Liver (tissue), 10 donors: ENCODE measurements at places on chromosomes 6 and 20. TPM values are rescaled to one million over a fixed set of nuclear protein-coding genes. Genes with fewer than 3 reads are reported as not detected.
A peak's percentile ranks its signal among the peaks of the same experiment; 100 is the strongest.

GRCh38 chr20:37917461-37917860, 14.5 kb downstream of the VSTM2L start:
- DNase-seq = no peak

- no peak for DNase-seq
Measured at GRCh38 chr6:21729431-21729830, 135.9 kb downstream of the SOX4 start.

DNA sequence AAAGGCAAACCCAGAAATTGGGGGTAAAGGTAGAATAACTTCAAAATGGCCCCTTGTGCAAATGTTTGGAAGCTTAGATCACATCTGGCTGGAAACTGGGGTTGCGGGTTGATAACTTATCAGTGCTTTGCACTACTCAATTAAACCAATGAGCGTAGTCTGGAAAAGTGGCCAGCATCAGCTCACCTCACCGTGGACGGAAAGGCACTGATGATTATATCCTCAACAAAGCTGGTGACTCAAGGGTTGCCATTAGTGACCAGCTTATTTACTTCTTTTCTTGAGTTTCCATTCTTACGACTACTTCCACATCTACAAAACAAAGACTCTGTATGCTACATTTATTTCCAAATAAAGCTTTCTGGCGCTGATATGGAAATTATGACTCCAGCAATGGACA, 198.5 kb upstream of the HEY2 start:
- DNase-seq = no peak

- no peak for DNase-seq
Measured at GRCh38 chr6:46973029-46973428, 51.3 kb upstream of the ADGRF5 start.

DNA sequence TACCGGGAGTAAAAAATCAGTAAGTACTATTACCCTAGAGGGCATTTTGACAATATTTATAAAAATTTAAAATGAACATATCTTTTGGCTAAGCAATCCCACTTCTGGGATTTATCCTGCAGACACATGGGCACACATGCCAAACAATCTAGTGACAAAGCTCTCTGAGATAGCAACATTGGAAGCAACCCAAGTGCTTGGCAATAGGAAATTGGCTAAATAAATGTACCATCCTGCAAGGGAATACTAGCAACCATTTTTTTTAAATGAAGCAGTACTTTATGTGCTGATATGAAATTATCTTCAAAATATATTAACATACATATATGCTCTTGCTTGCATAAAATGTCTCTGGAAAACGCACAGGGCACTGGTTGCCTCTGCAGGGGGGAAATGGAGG, 133.8 kb downstream of the SNX5 start:
- no peak for DNase-seq

GRCh38 chr20:33164763-33165095, 3.2 kb upstream of the BPIFA2 start:
- DNase-seq = no peak

- no peak for DNase-seq
Measured at GRCh38 chr6:163717106-163717764, 302.7 kb downstream of the QKI start.

DNA sequence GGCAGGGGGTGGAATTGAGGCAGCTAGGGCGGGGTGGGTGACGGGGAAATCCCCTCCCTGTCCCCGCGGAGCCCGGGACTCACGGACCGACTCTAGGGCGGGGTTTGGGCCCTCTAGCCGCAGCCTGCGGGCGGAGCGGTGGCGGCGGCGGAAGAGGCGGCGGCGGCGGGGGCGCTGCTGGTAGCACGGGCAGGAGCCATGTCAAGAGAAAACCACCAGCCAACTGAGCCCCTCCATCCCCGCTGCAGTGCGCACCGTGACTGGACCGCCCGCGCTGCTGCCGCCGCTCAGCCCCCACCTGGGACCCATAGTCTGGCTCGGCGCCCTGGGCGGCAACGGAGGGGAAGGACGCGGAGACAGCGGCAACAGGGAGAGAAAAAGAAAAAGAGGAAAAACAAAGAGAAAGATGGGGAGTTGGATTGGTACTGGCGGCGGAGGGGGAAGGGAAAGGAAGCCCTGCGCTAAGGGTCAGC, 1.2 kb upstream of the C6orf62 start:
- DNase-seq = peak; percentile 67

DNA sequence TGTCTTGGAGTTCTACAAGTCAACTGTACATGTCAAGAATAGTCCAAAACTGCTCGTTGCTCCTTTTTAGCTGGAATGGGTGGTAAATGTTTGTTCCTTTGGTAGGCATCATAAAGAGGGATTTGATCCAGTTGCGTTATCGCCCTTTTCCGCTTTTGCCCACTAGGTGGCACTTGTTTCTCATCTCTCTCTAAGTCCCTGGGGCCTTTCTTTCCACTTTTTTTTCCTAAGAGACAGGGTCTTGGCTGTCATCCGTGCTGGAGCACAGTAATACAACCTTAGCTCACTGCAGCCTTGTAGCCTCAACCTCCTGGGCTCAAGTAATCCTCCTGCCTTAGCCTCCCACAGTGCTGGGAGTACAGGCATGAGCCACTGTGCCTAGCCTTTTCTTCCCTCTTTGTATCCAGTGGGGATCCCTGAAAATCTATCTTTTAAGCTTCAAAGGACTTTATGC, 20.7 kb downstream of the GTPBP2 start:
- peak; percentile 75 for DNase-seq

GRCh38 chr6:77089776-77090175, 373.5 kb downstream of the HTR1B start:
- no peak for DNase-seq

- DNase-seq = no peak
Measured at GRCh38 chr6:92231171-92231701, 1188.1 kb downstream of the EPHA7 start.

GRCh38 chr20:8152183-8152582, 20.1 kb downstream of the PLCB1 start:
- no peak for DNase-seq

GRCh38 chr6:122791310-122791679, 2.2 kb downstream of the SMPDL3A start:
- no peak for DNase-seq

DNA sequence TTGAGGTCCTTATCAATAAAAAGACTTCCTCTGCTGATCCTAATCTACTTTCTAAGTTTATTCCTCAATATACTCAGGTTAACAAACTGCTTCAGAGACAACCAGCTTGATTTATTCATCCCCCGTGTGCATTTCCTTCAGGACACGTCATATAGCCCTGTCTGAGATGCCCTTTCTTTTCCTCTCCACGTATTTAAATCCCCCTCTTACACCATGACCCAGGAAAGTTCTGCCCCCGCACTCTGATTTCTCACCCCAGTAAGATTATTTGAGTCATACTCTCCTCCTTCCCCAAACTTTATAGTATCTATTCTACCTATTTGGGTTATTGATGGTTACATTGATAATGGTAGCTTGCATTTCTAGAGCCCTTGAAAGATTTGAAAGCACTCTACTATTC, 9.8 kb upstream of the CGA start:
- no peak for DNase-seq

- no peak for DNase-seq
Measured at GRCh38 chr6:83424392-83425018, 6.3 kb downstream of the ME1 start.

GRCh38 chr6:64376394-64376793, 740.8 kb downstream of the PHF3 start:
- DNase-seq = no peak

GRCh38 chr6:31053873-31054272, 43.6 kb downstream of the MUC22 start:
- no peak for DNase-seq

- no peak for DNase-seq
Measured at GRCh38 chr6:100117680-100118079, 123.7 kb upstream of the MCHR2 start.

DNA sequence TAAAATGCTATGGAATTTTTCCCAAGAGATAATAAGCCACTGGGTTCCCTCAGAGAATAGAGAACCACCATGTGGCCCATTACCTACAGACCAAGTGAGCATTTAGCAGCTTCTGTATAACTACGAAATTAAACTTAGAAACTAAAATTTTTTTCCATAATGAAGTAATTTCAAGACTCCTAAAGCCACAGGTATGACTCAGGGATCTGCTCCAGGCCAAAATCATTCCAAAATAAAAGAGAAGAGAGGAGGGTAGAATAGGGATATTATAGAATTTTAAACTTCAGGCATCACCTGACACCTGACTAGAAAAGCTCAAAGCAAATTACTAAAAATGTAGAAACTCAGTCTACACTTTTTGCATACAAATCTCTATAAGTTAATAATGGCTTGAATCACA, 108.9 kb upstream of the DST start:
- no peak for DNase-seq

- no peak for DNase-seq
Measured at GRCh38 chr6:70404658-70405057, 8.7 kb upstream of the FAM135A start.

- DNase-seq = no peak
Measured at GRCh38 chr20:63140514-63141433, 75.2 kb downstream of the YTHDF1 start.

- DNase-seq = no peak
Measured at GRCh38 chr6:7914311-7914710, 3.7 kb upstream of the TXNDC5 start.

DNA sequence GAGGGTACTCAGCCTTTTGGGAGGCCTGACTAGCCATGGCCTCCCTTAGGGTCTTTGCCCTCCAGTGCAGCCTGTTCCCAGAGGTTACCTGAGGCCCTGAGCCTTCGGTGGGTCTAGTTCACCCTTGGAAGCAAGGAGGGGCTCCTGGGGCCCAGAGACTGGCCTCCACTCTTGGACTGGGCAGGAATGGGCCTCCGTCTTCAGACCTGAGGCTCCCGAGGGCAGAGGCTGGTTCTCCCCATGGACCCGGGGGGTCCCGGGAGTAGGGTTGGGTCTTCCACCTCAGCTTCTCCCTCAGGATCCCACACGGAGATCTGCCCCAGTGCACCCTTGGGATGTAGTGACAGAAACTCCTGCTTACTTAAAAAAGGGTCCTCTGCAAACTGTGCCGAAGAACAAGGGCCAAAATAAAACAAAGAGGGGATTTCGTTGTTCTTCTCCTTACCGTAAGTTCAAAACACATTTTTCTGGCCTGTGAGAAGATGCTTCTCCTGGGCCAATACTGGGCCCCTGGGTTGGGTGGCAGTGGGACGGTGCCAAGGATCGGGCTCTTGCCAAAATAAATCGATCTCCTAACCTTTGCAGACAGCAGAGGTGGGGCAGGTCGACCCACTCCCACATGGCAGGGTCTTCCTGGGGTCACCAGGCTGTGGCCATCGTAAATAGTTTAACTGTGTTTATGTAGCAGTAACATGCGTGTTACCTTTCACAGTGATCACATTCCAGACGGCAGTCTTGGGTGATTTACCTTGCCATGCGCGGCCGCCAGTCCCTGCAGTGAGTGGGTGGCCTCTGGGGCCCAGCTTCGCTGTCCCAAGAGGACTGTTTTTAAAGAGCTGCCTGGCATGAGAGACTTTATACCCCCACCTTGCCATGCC, 151.8 kb downstream of the VEGFA start:
- DNase-seq = no peak

GRCh38 chr6:81084776-81085430, 667.6 kb downstream of the TENT5A start:
- no peak for DNase-seq

DNA sequence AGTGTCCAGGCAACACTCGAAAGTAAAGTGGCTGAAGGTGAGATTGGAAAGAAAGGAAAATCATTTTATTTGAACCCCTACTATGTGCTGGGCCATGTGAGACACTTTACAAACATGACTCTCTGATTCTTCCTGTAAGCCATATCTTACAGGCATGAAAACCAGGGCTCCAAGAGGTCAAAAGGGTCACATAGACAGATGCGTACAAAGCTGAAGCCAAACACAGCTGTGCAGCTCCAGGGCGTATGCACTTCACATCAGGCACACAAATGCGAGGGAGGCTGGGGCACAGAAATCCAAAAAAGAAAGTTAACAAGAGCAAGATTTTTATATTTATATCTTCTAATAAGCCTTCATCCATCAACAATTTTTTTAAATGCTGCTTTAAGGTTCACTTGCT, 176.5 kb downstream of the PHACTR1 start:
- DNase-seq = no peak

DNA sequence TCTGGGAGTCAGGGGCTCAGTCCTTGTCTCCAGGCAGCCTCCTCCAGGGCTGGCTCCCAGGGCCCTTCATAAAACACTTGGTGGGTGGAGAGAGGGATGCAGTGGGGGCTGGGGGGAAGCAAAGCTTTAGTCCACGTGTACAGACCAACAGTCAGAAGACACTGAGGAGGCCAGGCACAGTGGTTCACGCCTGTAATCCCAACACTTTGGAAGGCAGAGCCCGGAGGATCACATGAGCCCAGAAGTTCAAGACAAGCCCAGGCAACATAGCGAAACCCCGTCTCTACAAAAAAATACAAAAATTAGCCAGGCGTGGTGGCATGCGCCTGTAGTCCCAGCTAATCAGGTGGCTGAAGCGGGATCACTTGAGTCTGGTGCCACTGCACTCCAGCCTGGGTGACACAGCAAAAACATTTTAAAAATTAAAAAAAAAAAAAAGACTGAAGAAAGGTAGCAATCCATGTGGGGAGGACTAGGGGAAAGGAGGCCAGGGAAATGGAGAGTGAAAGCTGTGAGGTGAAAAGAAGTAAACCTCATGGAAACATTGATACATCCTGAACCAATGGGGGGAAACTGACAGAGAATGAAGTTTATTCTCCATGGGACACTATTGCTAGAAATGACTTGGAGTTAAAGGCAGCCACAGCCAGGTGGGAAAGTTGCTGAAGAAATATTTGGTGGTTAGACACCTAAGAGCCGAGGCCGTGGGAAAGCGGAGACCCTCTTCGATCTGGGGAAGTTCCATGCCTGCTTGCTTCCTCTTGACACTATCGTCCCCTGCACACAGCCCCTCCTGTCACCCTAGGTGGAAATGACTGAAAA, 35.4 kb downstream of the PIM1 start:
- DNase-seq = no peak

DNA sequence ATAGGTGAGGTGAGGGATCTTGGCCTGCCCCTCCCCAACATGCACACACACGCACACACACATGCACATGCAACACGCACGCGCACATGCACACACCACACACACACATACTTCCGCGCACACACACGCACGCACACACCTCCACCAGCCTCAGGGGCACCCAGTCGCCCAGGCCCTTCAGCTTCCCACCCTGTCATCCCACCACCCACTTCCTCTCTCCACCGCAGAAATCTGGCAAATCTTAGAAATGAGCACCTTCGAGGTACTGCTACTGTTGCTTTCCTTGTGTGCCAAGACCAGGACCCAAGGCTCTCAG, 1.2 kb downstream of the SPDEF start:
- DNase-seq = no peak

PNLDC1 gene
- total RNA-seq = not detected

XKR7 gene
- 0.05 TPM for total RNA-seq

SNAP25 gene
- total RNA-seq = 2.7 TPM

PDE10A gene
- 1.7 TPM for total RNA-seq

TGM3 gene
- total RNA-seq = 0.05 TPM

COL20A1 gene
- not detected for total RNA-seq

BTN1A1 gene
- total RNA-seq = not detected

CD93 gene
- 15.0 TPM for total RNA-seq

DACT2 gene
- 0.42 TPM for total RNA-seq

VWA7 gene
- 0.17 TPM for total RNA-seq

COL10A1 gene
- not detected for total RNA-seq

FAM162B gene
- total RNA-seq = 1.0 TPM

SALL4 gene
- total RNA-seq = 2.0 TPM

CASS4 gene
- 1.4 TPM for total RNA-seq

NR2E1 gene
- total RNA-seq = not detected
